ENCODE measurements at places on chromosomes 3 and 15. TPM values are rescaled to one million over a fixed set of nuclear protein-coding genes. Genes with fewer than 3 reads are reported as not detected.

Gene DUOXA2
- not detected for total RNA-seq

DNA sequence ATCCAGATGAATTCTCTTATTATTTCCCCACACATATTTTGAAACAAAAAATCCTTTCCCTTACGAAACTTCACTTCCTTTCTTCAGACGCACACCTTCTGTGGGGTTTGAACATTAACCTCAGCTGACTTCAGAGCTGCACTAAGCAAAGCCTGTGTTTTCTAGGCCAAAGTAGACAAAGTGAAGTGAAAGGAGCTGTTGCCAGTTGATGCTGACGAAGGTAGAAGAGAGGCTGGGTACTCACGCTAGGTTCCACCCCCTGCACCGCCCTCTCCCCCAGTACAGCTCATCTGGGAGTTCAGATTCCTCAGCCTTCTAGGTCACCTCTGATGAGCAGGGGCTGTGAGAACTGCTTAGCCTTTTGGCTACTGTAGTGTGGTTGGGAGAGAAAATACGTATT lies 24.1 kb downstream of the DUT start:
- peak; percentile 12 for DNase-seq

GRCh38 chr3:174168026-174168425 lies 691.1 kb upstream of the NAALADL2 start:
- no peak for DNase-seq

DNA sequence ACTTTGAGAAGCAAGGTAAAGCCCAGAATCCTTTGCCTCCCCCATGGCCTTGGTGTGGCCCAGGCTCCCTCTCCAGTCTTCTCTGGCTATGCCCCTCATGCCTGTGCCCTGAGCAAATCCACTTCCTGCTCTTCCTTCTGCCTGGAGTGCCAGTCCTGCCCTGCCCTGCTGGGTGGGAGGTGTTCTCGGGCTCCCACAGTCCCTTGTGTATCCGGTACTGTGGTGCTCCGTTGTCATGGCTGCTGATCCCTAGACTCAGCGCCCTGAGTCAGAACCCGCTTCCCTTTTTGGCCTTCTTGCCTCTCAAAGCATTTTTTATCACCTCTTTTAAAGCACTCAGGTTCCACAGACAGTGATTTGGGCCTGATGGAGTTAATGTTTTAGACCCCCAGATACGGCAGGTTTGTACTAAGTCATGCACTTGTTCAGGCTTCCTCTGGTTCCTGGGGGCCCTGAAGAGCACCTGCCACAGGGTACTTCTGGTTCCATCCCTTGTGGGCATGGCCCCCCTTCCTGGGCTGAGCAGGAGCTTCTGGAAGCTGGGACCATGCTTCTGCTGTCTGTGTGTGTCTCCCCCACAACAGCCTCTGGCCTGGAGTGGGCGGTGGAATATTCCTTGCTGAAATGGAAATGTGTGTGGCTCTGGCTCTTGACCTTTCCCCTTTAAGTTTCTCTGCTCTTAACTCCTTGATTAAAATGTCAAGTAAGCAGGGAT lies 29.6 kb upstream of the ADAMTS7 start:
- DNase-seq, result peak; percentile 84

- DNase-seq, result peak; percentile 25
These were observed 4.9 kb upstream of the TP63 start for GRCh38 chr3:189626286-189626685.

Gene ROPN1B
- total RNA-seq, result not detected

- no peak for DNase-seq
These were observed at the start of gene SV2B for GRCh38 chr15:91099995-91100813. SV2B (plus strand) TSS chr15:91100257; CDS start chr15:91226264, 126,007 bp downstream.
